ENCODE measurements at places on chromosomes 7 and 10.
A peak's percentile ranks its signal among the peaks of the same experiment; 100 is the strongest.

- no peak for DNase-seq
These were observed 76.6 kb downstream of the DNAJC1 start for GRCh38 chr10:21926949-21927348.

- DNase-seq = no peak
These were observed 26.3 kb upstream of the IFRD1 start for GRCh38 chr7:112423987-112424386.

- no peak for DNase-seq
These were observed 136.7 kb downstream of the HECW1 start for GRCh38 chr7:43248961-43249822.

DNA sequence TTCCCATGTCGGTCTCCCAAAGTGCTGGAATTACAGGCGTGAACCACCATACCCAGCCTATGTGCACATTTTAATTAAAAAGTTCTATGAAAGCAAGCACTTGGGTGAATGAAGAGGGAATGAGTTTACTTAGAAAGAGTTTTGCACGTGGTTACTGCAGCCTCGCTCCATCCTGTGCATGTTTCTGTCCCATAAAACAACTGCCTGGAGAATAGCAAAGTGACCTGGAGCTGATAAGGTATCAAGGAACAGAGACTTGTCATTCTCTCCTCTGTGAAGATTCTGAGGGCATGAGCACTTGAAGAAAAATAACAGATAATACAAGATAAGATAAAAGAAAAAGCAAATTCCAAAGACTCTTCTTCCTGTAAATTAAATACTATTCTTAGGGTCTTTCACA, 112.2 kb upstream of the JCAD start:
- DNase-seq = no peak

DNA sequence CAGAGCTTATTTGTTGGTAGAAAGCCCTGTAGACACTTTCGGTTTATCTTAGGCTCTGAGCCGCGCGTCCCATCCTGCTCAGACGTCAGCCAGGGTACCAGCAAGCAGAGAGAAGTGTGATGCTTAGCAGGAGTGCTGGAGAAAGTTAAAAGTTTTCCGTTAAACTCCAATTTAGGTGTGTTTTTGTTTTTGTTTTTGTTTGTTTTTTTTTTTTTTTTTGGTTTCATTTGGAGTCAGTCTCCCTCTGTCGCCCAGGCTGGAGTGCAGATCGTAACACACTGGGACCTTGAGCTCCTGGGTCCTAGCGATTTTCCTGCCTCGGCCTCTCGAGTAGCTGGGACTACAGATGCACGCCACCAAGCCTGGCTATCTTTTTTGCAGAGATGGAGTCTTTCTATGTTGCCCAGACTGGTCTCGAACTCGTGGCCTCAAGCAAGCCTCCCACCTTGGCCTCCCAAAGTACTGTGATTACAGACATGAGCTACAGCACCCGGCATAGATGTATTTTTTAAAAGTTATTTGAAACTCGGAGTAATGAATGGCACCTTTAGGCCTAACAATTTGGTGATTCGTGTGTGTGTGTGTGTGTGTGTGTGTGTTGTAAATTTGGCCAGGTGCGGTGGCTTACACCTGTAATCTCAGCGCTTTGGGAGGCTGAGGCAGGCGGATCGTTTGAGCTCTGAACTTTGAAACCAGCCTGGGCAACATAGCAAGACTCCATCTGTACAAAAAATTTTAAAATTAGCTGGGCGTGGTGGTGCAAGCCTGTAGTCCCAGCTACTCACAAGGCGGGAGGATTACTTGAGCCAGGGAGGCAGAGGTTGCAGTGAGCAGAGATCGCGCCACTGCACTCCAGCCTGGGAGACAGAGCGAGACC, 1.3 kb upstream of the HIP1 start:
- DNase-seq = no peak

DNA sequence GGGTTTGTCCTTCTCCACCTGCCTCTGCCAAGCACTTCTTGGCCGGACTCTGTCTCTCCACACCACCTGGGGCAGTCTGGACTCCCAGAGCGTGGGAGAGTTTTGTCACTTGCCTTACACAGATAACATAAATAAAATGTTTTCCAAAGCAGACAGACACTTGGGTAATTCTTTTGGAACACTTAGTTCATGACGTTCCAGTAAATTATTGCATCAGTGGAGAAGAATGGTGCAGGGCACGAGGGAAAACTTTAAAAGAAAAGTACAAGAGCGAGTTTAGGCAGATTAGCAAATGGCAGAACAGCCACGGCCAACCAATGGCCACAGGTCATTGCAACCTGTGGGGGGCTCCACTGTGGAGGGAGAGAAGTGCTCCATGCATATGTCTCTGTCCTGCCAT, 170.6 kb upstream of the GRB10 start:
- DNase-seq = no peak

- DNase-seq = no peak
These were observed 100.7 kb downstream of the ARL4A start for GRCh38 chr7:12788171-12788570.

DNA sequence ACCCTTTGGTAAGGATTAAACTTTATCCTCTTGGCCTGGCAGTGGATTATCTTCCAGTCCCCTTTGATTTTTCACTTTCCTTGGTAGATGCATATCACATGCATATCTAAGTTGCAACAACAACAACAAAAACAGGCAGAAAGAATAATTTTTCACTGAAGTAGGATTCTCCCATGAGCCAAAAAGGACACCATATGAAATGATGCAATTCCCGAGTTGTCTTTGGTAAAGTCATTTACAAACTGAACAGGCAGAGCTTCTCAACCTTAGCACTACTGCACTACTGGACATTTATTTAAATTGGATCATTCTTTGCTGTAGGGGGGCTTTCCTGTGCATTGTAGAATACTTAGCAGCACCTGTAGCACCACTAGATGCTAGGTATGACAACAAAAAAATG, 195.0 kb downstream of the RELN start:
- no peak for DNase-seq

DNA sequence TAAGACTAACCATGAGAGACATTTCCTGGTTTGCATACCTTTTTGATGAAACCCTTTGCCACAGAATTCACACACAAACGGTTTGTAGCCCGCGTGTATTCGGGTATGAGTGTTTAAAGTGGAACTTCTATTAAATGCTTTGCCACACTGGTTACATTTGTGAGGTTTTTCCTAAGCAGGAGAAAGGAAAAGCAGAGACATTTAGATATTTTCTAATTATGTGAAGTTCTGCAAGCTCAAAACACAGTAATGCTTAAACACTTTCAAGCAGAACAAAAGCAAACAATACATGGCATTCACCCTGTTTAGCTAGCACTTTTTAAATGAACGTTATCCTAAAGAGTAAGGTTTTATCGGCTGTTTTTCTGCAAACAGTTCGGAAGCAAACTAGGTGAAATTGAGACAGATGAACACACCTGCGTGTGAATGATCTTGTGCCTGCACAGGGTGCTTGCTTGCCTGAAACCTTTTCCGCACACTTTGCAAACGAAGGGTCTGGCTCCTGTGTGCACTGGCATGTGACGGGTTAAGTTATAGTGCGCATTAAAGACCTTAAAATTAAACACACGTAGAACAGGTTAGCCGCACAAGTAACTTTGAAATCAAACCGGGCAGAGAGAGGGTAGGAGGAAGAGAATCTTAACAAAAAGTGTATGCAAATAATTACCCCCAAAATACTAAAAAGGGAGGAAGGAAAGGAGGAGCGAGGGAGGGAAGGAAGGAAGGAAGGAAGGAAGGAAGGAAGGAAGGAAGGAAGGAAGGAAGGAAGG, 1.6 kb downstream of the FEZF1 start:
- DNase-seq = no peak

- DNase-seq = no peak
These were observed 217.5 kb downstream of the SFMBT2 start for GRCh38 chr10:7193369-7193768.

DNA sequence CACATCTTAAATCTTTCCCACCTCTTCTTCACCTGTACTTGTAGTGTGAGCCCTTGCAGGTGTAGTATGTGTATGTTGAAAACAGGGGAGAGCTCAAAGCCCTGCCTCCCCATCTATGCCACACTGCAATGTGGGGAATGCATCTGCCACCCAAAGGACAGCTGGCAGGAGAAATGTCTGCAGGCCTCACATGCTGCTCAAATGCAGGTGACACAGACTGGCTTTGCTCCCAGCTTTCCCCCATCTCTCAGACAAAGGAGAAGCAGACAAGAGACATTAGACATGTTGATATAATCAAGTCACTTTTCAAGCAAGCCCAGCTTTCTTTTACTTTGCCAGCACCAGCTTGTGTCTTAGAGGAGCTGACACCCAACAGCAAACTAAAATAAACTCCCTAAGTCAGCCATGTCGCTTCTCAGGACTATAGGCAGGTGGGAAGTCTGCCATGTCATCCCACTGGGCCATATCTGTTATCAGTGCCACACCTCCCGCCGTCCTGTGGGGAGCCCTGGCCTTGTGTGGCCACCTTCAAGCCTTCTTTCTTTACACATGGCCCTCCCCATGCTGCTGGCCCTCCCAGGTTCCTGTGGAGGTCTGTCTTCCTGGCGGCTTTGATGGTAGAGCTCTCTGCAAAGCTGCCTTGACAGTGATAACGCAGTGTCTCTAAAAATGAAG, 102.1 kb downstream of the CXCL12 start:
- no peak for DNase-seq

GRCh38 chr10:71735709-71736569, 16.4 kb upstream of the C10orf105 start:
- DNase-seq = peak; percentile 58

DNA sequence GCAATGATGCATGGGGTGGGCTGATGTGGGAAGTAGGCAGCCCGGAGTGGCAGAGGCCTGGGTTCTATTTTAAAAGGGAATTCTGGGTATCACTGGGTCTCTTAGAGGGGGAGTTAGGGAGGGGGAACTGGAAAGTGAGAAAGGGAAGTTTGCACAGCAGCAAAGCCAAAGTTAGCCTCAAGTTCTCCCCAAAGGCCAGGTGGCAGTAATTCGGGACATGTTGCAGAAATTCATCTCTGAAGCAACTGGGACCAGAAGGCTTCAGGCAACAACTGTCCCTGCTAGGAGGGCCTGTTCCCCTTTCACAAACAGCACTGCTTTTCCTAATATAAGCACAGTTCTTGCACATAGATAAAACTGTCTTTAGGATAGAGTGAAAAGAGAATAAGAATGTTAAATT, 67.4 kb downstream of the NOD1 start:
- no peak for DNase-seq

- DNase-seq = peak; percentile 29
These were observed at the start of gene CASD1 for GRCh38 chr7:94509264-94509886. TSS of gene CASD1 (plus strand) at chr7:94509809. CDS start at chr7:94510085, 276 bp downstream.

DNA sequence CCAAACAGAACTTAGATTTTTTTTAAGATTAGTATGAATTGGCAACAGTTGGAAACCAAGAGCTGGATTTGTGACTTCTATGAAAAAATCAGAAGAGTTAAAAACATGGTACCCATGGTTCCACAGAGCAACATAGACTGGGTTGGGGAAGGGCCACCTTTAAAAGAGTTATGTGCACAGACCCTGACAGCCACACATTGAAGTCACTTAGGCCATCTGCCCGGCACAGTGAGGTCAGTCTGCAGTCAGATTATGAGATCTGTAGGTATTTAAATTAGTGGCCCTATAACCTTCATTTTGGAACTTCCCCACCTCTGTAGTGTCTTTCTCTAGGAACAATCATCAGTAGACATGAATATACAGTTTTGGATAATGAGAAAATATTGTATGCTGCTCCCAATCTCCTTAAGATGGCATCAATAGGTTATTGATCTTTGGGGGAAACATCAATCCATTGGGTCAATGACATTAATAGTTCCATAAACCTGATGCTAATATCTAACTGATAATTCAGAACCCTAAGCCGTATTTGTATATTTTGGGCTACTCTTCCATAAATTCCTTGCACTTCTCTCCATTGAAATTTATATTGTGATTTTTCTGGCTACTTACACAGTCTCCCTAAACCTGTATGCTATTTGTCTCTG, 7.0 kb downstream of the ANKRD1 start:
- no peak for DNase-seq

GRCh38 chr7:37786741-37787569, 61.4 kb upstream of the NME8 start:
- DNase-seq = peak; percentile 74

DNA sequence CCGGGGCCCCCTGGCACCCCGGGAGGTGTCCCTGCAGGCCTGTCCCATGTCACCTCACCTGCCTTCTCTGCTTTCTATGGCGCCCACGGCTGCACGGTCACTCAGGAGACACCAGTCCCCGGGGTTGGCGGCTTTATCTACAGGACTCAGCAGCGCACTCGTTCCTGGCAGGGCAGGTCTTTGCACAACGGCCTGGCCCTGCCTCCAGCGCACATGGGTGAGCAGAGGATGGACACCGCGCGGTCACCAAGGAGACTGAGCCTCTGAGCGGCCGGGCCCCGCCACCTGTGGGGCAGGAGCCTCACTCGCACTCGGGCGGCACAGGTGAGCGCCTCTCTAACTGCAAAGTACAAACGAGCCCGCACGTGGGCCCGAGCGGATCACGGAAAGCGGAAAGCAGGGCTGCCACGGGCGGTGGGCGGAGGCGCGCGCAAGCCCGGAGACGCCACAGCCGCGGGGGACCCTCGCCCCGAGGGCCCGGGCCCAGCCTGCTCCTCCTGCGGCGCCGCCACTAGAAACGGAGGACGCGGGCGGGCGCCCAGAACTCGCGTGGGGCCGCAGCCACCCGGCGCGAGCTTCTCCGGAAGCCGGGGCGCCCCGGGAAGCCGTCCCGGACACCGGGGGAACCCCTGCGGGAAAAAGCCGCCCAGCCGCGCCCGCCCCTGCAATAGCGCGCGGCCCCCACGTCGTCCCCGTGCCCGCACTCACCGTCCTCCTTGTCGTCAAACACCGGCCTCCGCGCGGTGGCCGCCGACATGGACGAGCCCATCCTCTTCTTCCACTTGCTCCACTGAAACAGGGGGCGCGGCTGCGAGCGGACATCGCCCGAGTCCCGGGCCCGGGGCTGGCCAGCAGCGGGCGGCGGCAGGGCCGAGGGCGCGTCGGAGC, 642 bp downstream of the STK32C start:
- DNase-seq = no peak

- no peak for DNase-seq
These were observed 94.2 kb upstream of the PHYHIPL start for GRCh38 chr10:59082249-59082648.

DNA sequence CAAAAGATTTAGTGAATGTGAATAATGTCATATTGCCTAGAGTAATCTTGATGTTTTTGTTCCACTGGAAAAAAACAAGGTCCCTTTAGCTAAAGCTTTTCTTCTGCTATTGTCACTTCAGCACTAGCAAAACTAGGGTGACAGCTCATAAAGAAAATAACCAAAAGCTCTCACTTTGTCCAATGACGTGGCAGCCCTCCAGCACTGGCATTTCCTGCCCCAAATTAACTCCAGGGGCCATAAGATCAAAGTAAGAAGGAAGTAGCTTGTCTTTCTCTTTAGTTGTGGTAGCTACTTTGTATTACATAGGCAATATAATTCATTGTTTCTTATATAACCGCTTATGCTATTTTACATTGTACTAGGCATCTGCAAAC, 47.3 kb downstream of the LRRN3 start:
- peak; percentile 75 for DNase-seq

GRCh38 chr7:54680377-54681005, 78.5 kb downstream of the SEC61G start:
- DNase-seq = no peak

GRCh38 chr7:22979861-22980260, 34.1 kb downstream of the HYCC1 start:
- DNase-seq = no peak

- DNase-seq = no peak
These were observed 32.9 kb upstream of the JCAD start for GRCh38 chr10:30092151-30092790.

Data from CD14-positive monocyte (primary cell).